ENCODE measurements at places on chromosomes 2 and 18. TPM values are rescaled to one million over a fixed set of nuclear protein-coding genes. Genes with fewer than 3 reads are reported as not detected.

- DNase-seq: no peak
Observed at GRCh38 chr2:164178835-164179465, 442.3 kb downstream of the GRB14 start.

- DNase-seq: no peak
Observed at GRCh38 chr18:1270081-1270480, 365.4 kb downstream of the ADCYAP1 start.

- no peak for DNase-seq
Observed at GRCh38 chr2:142038826-142039225, 92.0 kb downstream of the LRP1B start.

DNA sequence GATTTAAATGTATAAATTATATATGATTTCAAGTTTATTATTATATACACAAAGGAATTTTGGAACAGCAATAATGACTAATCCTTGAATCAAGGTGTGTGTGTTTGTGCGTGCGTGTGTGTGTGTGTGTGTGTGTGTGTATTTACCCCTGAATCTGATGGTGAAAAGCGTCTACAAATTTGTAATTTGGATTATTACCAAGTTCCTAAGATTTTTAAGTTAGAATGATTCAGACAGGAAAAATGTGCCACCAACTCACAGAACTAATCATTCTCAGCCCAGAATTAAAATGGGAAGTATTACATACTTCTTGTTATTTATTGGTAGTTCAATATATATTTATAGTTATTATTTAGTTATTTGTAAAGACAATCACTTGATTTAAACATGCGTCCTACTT lies 12.3 kb downstream of the CALCRL start:
- no peak for DNase-seq

DNA sequence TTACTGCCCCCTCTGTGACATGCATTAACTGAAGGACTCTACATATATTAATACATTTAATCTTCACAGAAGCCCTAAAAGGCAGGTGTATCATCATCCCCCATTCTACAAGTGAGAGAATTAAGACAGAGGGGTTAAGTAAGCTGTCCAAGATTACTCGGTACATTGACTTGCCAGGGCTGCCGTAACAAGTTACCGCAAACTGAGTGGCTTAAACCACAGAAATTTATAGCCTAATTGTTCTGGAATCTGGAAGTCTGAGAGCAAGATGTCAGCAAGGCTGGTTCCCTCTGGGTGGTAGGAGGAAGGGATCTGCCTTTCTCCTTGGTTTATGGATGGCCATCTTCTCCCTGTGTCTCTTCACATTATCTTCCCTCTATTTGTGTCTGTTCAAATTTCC lies 605.5 kb downstream of the EPHA4 start:
- DNase-seq: no peak

- no peak for DNase-seq
Observed at GRCh38 chr2:170038734-170039133, 139.2 kb upstream of the MYO3B start.

DNA sequence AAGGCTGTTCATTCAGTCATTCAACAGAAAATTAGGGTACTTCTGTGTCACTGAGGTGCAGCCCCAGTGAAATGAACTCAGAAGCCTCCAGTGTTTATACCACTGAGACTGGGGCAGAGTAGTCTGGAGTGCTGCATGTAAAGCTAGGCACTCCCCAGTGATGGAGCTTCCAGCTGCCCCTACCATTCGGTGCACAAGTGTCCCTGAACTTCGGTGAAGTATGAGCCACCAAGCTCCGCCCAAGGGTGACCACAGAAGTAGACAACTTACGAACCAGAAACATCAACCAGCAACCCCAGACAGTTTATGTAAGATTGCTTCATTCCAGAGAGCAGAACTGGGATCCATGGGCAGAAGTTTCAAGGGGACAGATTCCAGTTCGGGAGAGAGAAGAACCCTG lies 70.6 kb upstream of the FOSL2 start:
- DNase-seq: no peak

GRCh38 chr18:77919923-77920322 lies 670.3 kb downstream of the GALR1 start:
- no peak for DNase-seq

DNA sequence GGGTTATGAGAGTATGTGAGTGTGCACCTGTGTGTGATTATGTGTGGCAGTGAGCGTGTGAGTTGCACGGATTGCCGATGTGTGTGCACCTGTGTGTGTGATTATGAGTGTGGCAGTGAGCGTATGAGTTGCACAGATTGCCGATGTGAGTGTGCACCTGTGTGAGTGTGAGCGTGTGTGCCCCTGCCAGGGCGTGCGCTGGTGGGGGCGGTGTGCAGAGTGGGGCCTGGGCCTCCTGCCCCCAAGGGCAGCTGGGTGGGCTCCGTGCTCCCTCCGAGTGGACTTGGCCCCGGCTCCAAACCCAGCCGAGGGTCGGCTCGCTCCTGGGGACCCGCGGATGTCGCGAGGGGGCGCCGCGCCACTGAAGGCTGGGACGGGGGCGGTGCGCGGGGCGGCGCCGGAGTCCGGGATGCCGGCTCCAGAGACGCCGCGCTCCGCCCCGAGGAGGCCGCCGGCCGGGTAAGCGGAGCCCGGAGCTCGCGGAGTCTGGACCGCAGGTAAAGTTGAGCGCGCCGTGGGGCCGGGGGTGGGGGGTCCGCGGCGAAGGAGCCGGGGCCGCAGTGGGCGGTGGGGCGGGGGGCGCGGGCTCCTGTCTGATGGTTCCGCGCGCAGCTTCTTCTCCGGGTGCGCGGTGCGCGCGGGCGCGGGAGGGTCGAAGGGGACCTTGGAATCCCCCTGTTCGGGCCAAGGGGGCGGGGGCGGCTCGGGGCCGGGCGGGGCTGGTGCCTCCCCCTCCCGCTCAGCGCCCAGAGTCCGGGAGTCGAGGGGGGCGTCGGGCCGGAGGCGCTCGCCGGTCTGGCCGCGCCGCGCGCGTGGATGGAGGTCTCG lies at the start of gene KCNG2:
KCNG2 (plus strand) TSS at position 421 of the 828 bp plus-strand sequence. CDS start 65,730 bp downstream, outside the sequence.
- DNase-seq: no peak

Gene DSC3
- total RNA-seq: 0.30 TPM

DNA sequence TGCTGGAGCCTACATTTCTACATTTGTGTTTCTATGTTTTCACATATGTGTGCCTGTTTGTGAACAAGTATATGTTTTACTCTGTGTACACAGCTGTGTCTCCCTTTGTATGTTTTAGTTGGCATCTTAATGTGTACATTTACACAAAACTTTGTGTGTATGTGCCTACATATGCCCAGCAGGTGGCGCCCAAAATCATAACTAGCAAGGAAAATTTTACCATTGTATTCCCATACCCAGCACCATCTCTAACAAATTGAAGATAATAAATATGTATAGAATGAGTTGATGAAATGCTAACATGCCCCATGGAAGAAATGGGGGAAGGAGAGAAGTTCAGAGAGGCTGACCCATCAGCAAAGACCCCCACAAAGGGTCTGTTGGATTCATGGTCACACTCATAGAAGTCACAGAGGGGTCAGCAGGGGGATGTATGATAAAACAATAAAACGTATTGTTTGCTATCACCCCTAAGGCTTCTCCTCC lies 48.1 kb downstream of the PKDCC start:
- no peak for DNase-seq

DNA sequence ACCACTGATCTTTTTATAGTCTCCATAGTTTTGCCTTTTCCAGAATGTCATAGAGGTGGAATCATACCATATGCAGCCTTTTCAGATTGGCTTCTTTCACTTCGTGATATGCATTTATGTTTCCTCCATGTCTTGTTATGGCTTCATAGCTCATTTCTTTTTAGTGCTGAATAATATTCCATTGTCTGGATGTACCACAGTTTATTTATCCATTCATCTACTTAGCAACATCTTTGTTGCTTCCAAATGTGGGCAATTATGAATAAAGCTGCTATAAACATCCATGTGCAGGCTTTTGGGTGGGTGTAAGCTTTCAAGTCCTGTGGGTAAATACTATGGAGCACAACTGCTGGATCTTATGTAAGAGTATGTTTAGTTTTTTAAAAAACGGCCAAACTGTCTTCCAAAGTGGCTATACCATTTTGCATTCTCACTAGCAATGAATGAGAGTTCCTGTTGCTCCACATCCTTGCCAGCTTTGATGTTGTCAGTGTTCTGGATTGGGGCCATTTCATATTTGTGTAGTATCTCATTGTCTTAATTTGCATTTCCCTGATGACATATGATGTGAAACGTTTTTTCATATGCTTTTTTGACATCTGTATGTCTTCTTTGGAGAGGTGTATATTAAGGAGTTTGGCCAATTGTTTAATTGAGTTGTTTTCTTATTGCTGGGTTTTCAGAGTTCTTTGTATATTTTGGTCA lies 20.6 kb downstream of the STPG4 start:
- no peak for DNase-seq

GRCh38 chr2:70005752-70006446 lies 44.5 kb upstream of the ASPRV1 start:
- DNase-seq: peak; percentile 6

DNA sequence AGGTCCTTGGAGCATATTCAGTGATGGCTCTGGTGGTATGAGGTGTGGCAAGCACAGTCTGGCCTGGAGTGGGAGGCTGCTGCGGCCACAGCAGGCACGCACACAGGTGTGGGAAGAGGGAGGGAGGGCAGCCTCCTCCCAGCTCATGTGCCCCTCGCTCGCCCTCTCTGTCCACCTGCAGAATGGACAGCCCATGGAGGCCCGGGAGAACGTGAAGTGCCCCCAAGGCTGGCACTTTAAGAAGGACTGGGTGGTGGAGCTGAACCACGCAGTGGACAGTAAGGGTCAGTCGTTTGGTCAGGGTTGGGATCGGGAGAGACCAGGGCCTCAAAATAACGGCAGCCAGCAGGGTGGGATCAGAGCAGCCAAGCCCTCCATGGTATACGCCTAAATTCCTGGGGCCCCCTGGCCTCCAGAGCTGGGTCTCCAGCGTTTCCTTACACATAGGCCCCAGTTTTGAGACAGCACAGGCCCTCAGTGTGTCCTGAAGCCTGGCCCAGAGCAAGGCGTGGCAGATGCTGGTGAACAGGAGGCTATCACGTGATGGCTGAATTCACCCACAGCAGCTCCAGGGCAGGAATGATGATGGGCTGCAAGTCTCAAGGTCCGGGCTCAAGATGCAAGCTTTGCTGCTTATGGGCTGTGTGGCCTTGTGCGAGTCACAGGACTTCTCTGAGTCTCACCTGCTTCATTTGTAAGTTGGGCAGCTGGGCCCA lies 47.9 kb downstream of the FER1L5 start:
- no peak for DNase-seq

Gene MC2R
- not detected for total RNA-seq

GRCh38 chr2:149561309-149561926 lies 26.2 kb downstream of the MMADHC start:
- no peak for DNase-seq

DNA sequence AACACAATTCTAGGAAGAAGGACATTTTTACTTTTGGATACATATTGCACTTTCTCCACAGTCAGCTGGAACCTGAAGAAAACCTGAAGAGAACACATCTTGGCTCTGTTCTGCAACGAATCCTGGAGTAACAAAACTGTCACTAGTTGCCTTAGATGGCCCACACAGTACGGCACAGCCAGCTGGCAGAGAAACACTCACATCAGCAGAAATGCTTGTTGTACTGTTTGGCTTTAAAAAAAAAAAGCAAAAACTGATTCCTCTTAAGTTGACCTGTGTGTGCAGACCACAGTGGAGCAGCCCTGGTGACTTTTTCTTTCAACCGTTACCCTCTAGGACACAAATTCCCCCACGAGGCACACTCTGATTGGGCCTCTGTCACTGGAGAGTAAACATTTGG lies 152.3 kb upstream of the TWIST2 start:
- no peak for DNase-seq

DNA sequence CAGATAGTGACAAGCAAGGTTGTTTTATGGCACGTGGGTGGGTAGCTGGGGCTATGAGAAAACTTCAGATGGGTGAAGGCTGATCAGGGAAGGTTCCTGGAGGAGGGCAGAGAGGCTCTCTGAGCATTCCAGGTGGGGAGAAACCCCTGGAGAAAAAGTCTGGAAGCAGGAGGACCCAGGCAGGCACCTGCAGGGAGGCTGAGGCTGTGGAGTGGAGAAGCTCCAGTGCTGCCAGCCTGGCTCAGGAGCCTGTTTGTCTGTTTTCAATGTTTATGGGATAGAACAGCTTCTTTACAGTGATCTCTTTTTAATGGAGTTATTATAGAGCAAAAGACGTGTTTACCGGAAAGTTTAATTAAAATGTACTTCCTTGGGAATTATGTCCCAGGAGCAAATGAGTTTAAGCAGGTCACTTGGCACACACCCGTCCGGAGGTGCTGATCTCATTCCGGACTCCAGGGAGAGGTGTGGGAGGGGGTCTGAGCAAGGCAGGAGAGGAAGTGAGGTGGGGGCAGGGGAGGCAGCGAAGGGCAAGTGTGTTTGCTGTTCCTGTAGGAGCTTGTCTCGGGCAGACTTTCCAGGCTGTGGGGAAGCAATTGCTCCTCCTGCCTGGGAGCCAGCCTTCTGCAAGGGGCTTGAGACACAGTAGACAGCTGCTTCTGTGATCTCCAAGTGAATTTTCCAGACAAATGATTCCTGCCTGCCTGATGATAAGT lies 239.5 kb downstream of the MYCN start:
- DNase-seq: no peak

DNA sequence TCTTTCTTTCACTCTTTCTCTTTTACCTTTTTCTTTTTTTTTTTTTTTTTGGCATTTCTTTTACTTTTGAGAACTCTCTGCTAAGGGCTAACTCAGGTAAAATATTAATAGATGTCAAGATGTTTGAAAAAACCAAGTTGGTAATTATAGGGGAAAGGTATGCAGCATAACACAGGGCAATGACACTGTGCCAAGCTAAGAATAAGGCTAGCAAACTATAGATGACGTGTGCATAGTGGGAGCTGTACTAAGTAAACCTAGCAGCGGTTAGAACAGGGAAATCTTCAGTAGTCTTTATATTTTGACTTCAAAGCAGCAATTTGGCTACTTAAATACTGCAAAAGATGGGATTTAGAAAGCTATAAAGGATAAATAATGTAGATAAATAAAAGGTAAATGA lies 415.4 kb upstream of the RGPD4 start:
- no peak for DNase-seq

- no peak for DNase-seq
Observed at GRCh38 chr2:224217233-224217961, 178.3 kb upstream of the SERPINE2 start.

DNA sequence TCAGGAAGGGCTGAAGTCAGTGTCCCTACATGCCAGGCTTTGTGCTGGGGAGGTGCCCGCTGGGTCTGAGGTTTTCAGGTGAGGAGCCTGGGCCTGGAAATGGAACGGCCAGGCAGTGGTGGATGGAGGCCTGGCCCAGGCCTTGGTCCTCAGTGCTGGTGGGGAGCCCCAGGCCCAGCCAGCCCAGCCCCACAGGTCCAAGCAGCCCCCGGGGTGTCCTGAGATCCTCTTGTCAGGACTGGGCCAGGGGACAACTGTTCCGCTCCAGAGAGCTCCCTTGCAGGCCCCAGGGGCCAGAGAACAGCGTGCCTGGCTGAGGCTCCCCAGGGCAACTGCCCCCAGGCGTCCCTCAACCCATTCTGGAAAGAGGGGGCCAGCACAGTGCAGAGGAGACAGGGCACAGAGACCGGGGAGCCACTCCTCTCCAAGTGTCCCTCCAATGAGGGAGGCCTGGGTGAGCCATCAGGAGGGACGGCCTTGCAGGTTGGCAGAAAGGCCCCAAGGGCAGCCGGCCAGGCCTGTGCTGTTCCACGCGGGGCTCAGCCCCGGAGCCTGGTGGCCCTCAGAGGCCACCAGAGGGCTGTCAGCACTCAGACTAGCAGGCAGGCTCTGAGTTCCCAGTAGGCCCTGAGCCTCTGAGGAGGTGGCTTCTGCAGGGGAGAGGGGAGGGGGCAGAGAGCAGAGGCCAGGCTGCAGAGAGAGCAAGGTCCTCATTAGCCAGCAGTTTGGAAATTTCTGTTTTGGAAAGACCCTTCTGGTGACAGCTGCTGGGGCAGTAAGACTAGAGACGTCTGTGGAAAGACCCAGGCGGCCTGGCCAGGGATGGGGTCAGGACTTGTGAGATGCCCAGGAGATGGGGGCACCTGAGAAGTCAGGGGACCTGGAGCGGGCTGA lies 29.4 kb upstream of the SNED1 start:
- peak; percentile 75 for DNase-seq

Data from upper lobe of left lung (tissue), 6 donors.